ENCODE measurements at places on chromosomes 13 and 19.

- DNase-seq: no peak
Observed at GRCh38 chr19:11737964-11738745, 591 bp downstream of the ZNF823 start.

GRCh38 chr13:105773863-105774538 is 761.5 kb downstream of the EFNB2 start:
- DNase-seq: no peak

DNA sequence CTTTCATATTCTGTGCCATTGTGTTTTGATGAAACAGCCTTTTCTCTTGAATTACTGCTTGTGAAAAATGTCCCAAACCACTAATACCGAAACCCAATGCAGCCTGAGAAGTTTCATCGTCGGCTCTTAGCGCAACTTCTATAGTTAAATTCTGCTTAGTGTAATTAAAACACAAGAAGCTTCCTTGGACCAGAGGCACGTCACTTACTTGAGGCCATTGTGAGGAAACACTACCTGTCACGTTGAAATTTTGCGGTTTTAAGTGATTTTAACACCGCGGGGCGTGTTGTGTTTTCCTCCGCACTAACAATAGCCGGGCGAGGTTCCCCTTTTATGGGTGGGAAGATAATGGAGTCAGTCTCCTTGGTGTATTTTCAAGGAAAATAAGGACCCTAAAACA is 70.9 kb downstream of the GGACT start:
- no peak for DNase-seq

- no peak for DNase-seq
Observed at GRCh38 chr13:78675112-78675511, 16.2 kb upstream of the OBI1 start.

DNA sequence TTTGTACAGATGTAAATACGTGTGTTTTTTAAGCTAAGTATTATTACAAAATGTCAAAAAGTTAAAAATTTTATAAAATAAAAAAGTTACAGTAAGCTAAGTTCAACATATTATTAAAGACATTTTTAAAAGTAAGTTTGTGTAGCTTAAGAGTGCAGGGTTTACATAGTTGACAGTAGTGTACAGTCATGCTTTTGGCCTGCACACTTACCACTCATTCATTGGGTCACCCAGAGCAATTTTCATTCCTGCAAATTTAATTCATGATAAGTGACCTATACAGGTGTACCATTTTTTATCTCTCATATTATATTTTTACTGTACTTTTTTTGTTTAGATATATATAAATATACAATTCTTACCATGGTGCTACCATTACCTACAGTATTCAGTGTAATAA is 769.9 kb upstream of the SLITRK6 start:
- no peak for DNase-seq

- DNase-seq: no peak
Observed at GRCh38 chr19:18185538-18185937, 7.5 kb upstream of the MPV17L2 start.

- DNase-seq: no peak
Observed at GRCh38 chr13:49246850-49247642, 679 bp upstream of the CDADC1 start.

DNA sequence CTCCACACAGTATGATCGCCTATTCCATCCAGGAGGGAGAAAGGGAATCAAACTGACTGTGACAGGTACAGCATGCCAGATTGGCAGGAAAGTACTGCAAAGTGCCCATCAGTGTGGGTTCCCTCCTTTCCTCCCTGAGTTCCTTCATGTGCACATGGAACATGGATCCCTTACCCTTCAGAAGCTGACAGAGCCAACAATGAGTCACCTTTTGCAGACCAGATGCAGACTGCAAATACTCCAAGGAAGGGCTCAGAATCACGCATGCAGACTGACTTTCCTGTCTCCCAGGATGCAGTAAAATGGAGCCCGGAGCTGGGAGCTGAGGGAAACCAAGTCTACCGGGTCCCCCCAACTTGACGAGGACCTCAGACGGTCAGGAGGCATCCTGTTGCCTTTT is 41.8 kb downstream of the SACS start:
- no peak for DNase-seq

- DNase-seq: no peak
Observed at GRCh38 chr13:113468472-113469201, 15.3 kb upstream of the ADPRHL1 start.

DNA sequence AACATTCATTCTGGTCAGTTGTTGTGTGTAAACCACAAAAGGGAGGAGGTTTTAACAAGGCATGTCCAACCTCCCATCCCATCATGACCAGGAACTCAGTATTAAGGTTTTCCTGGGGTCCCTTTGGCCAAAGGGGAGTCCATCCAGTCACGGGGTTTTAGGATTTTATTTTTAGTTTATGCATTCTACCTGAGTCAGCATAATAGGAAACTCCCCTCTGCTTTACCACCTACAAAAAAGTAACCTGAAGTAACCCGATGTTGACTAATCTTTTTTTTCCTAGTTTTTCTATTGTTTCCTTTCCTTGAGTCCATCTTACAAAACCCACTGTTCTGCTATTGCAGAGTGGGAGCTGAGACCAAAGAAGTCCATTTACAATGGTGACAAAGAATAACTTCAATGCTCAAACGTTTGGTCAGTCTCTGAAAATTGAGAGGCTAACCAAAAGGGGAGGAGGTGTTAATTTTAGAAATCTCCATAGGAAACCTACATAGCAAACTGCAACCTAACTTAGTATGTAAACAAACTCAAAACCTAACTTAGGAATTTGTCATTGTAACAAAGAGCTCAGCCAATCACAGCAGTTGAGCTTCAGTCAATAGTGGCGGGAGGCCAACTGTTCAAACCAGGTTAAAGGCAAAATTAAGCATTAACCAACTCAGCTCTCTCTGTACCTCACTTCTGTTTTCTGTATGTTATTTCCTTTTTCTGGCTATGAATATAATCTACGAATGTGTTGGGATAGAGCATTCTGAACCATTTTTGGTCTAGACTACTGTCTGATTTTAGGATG is 1954.1 kb downstream of the PCDH9 start:
- DNase-seq: no peak

DNA sequence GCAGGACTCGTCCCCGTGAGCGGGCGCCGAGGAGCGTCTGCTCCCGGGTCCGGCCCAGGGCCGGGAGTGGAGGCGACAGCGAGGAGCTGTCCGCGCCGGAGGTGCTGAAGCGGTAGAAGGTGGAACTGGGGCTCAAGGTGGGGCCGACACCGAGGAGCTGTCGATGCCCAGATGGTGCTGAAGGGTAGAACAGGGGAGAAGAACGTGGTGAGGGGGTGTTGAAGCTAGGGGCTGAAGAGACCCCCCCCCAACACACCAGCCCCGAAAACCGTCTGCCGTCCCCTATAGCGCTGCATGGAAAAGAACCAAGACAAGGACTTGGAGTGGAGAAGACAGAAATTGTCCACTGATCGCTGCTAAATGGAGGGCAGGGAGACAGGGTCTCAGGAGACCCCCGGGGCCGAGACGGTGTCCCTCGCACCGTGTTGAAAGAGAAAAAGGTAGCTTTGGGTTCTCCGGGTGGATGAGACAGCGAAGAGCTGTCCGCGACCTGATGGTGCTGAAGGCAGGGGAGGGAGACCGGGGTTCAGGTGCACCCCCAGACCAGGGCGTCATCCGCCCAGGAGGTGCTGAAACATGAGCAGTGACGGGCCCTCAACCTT is 7.1 kb upstream of the PDE4C start:
- DNase-seq: peak; percentile 48

GRCh38 chr19:42465827-42466280 is 23.1 kb upstream of the CXCL17 start:
- DNase-seq: no peak

DNA sequence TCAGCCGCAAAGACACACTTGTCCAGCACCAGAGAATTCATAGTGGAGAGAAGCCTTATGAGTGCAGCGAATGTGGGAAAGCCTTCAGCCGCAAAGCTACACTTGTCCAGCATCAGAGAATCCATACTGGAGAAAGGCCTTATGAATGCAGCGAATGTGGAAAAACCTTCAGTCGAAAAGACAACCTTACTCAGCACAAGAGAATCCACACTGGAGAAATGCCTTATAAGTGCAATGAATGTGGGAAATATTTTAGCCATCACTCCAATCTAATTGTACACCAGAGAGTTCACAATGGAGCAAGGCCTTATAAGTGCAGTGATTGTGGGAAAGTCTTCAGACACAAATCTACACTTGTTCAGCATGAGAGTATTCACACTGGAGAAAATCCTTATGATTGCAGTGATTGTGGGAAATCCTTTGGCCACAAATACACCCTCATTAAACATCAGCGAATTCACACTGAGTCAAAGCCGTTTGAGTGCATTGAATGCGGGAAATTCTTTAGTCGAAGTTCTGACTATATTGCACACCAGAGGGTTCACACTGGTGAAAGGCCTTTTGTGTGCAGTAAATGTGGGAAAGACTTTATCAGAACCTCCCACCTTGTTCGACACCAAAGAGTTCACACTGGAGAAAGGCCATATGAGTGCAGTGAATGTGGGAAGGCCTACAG is 6.8 kb downstream of the ZNF134 start:
- no peak for DNase-seq

GRCh38 chr13:31009166-31009565 is 76.7 kb downstream of the TEX26 start:
- no peak for DNase-seq

GRCh38 chr13:80481588-80481987 is 140.7 kb upstream of the SPRY2 start:
- no peak for DNase-seq

- no peak for DNase-seq
Observed at GRCh38 chr13:21079761-21080592, 18.6 kb upstream of the LATS2 start.

- DNase-seq: no peak
Observed at GRCh38 chr19:50328224-50328872, 829 bp downstream of the KCNC3 start.

DNA sequence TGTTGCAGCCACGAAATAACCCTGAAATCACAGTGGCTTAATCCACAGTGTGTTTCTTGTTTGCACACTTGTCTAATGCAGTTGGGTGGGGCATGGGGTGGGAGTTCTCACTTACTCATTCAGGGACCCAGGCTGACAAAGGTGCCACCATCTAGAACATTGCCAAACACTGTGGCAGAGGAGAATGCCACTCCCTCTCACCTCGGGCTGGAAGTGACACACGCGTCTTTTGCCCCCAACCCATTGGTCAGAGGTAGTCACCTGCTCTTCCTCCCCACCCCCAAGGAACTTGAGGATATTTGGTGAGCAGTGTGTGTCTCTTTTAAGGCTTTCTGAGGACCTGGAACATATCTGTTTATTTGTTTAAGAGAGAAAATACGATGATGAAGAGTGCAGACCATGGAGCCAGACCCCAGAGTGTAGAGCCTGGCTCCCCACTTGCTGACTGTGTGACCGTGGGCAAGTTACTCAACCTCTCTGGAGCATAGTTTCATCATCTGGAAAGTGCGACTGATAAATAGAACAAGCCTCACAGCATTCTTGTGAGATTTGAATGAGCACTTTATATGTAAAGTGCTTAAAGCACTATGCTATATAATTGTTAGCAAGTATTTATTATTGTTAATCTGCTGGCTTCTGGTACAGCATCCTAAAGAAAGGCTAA is 17.4 kb downstream of the GPR183 start:
- DNase-seq: no peak

DNA sequence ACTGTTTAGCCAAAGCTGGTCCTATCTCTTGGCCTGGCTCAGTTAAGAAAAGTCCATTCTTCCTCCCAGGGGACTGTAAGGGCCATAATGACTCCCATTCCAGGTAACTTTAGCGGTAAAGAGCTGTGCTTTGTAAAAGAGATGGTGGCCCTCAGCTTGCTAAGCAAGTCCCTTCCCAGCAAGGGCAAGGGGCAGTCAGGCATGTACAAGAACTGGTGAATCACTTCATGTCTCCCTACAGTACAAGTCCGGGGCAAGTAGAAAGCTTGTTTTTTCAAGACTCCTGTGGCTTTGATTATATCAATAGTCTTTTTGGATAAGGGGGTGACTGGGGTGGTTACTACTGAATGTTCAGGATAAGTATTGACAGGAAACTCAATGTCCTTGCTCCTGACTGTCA is 88.9 kb downstream of the SLC25A15 start:
- DNase-seq: no peak

DNA sequence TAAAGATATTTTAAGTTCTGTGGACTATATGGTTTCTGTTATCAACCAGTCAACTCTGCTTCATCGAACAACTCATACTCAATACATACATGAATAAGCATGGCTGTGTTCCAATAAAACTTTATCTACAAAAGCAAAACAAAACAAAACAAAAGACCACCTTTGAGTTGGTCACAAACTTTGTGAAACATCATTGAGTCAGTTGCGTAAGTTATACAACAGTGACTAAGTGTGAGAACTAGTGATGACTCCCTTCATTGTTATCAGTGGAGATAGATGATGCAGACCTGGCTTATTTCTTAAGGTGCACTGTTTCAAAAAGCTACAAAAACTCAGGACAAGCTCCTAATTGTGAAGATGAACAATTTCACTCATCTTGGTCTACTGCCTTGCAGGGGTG is 14.5 kb upstream of the KLK4 start:
- peak; percentile 46 for DNase-seq

DNA sequence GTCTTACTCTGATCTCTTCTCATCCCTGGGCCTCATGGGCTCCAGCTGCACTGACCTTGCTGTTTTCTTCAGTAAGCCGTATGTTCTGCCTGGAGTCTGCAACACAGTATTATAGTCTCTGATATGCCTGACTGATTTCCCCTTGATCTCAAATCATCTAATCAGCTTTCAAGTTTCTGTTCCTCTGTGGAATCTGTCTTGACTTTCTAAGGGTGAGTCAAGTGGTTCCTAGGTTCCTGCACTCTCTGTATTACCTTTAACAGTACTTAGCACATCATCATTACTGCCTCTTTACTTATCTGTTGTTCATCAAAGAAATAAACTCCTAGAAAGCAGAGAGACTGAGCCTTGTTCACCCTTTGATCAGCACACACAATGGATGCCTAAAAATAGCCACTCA is 350.7 kb downstream of the LMO7 start:
- DNase-seq: no peak

GRCh38 chr19:2488942-2489731 is 13.2 kb downstream of the GADD45B start:
- no peak for DNase-seq

GRCh38 chr19:4172861-4173473 is 9.4 kb downstream of the SIRT6 start:
- DNase-seq: peak; percentile 33

GRCh38 chr13:45545686-45546409 is 69.7 kb downstream of the ERICH6B start:
- no peak for DNase-seq
